GM12891 (cell line): ENCODE measurements at places on chromosomes 7 and 10.
A peak's percentile ranks its signal among the peaks of the same experiment; 100 is the strongest.

GRCh38 chr10:49600046-49600445 is 10.1 kb upstream of the SLC18A3 start:
- no peak for DNase-seq

DNA sequence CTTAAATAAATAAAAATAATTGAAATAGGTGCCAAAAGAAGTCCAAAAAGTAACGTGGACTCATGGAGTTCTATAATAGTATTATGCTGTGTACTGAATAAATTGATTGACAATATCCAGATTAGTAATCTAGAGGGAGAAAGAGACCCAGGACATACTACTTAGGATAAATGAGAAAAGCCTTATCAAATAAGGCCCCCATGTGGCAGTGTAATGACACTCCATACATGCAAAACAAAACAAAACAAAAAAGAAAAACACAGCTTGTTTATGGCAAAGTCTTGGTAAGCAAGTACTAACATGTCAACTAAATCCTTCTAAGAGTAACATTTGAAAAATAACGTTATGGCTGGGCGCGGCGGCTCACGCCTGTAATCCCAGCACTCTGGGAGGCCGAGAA is 3.6 kb upstream of the RUNDC3B start:
- DNase-seq: no peak

GRCh38 chr7:66847879-66848790 is 72.9 kb upstream of the TMEM248 start:
- no peak for DNase-seq

- DNase-seq: no peak
Measured at GRCh38 chr7:80324032-80324431, 187.8 kb downstream of the GNAT3 start.

DNA sequence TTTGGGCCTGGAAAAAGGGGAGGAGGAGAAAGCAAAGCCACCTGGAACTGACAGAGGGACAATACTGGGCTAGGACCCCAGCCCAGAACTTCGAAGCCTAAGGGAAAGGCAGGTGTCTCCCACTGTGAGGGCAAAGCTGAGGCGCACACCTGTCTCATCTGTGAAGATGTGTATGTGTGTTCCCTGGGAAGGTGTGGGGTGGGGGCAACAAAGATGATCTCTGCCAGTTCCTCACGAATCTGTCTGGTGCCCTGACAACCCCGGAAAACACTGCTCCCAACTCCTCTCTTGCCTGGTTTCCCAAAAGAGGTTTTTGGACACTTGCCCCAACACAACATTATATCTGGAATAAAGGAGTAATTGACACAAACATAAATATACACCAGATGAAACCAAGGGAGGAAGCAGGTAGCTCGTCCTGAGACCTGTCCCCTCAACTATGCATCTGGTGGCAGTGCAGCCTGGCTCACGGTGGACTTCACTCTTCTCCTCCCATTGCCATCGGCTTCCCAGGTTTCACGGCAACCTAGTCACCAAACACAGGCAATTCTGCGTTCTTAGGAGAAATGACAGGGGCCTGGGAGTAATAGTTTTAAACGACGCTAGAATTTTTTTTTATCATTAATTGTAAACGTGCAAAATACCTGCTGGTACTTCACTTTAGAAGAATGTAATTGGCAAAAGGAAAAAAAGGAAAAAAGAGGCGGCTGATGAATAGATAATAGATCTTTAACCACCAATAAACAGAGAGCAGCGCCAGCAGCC is 1.7 kb upstream of the EMX2 start:
- DNase-seq: no peak

GRCh38 chr7:110974441-110974840 is 116.5 kb upstream of the LRRN3 start:
- DNase-seq: no peak

GRCh38 chr10:106652279-106652678 is 512.2 kb downstream of the SORCS1 start:
- no peak for DNase-seq

DNA sequence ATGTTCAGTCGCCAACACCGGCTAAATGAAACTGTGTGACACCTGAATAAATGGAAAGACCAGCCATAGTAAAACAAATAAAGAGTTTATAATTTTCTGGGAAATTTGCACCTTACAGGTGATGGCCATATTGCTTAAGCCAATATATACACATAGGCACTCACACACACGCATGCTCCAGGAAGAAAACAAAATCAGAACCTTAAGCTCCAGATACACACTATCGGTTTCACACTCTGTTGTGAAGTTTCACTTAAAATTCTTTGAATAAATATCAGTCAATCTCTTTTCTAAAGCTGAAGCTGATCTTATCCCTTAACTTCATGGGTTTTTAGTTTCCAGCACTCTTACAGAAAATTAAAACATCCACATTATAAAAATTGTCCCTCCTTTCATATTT is 226.7 kb upstream of the MDFIC start:
- DNase-seq: no peak

- DNase-seq: no peak
Measured at GRCh38 chr7:131021460-131021859, 287.5 kb upstream of the KLF14 start.

GRCh38 chr10:91299999-91300575 is 79.6 kb downstream of the PCGF5 start:
- DNase-seq: no peak

- peak; percentile 39 for DNase-seq
Measured at GRCh38 chr10:97648562-97649404, 8.3 kb downstream of the PI4K2A start.

DNA sequence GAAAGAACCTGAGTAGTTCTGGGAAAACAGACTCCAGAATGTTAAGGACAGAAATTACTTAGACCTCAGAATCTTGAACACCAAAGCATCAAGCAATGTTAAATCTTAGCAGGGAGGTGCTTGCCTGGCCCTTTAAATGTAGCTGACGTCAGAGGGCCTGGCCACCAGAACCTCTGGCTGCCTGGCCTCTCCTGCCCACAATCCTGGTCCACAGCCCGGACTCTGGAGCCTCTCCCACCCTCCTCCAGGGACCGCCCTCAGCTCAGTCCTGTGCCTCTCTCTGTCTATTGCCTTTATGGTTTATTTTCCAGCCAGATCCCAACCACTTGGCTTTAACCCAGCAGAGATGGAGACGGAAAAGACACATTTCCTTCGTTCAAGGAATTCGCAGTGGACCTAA is 42.2 kb upstream of the EGR2 start:
- DNase-seq: no peak

GRCh38 chr7:36448781-36449379 is 59.2 kb downstream of the ANLN start:
- DNase-seq: no peak

- DNase-seq: no peak
Measured at GRCh38 chr7:53119514-53119941, 84.1 kb downstream of the POM121L12 start.

DNA sequence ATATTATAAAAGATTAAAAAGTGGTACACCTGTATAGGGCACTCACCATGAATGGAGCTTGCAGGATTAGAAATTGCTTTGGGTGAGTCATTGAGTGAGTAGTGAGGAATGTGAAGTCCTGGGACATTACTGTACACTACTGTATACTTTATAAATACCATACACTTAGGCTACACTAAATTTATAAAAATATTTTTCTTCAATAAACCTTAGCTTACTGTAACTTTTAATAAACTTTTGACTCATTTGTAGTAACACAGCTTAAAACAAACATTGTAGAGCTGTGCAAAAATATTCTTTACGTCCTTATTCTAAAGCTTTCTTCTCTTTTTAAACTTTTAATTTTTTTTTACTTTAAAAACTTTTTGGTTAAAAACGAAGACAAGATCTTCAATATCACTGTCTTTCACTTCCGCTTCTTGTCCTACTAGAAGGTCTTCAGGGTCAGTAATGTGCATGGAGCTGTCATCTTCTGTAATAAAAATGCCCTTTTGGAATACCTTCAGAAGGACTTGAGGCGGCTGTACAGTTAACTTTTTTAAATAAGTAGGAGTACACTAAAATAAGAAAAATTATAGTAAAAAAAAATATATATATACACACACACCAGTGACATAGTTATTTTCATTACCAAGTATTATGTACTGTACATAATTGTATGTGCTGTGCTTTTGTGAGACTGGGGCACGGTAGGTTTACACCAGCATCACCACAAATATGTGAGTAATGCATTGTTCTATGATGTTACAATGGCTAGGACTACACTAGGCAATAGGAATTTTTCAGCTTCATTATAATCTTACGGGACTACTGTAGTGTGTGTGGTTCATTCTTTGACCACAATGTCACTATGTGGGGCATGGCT is 3.5 kb downstream of the STK31 start:
- no peak for DNase-seq

DNA sequence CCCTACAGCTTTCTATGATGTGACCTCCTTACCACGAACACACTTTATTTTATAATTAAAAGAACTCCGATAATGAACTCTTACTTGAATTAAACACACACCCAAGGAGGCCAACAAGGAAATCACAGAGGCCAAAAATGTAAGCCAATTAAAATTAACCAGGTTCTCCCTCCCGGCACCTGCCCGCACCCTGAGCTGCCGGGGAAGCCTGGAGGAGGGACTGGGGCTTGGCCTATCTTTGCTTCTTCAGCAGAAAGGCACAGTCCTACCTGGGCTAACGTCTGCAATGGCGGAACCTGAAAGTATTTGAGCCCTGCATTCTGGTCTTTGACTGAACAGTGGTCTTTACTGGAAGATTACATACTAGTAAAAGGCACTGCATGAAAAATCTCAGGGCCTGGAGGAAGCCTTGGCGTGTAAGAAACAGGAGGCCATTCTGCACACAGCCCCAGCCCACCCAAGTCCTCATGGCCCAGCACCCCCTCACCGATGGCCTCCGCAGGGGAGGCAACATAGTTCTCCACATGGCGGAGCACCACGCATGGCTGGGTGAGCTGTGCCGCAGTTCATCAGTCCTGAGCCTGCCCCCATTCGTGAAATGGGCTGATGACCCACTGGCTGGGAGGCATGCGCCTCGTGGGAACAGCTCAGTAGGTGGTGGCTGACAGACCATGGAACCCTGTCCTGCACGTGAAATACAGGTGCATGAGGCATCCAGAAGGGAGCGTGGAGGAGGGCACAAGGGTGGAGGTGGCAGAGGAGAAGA is 173.8 kb downstream of the PARD3 start:
- DNase-seq: no peak

DNA sequence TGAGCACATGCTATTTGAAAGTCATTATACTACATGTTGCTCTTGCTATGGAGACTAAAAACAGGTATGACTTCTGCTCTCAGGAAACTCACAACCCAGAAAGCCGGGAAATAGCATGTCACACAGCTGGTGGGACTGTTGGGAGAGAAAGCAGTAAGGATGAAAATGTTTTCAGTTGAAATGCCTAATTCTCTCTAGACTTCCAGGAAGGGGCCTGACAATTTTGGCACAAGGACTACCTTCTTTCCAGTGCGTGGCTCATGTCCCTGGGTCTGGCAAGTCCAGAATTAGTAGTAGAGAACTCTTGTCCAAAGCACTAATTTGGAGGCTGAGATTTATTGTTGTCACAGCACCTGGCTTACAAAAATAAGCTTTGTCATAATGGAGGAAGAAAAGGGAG is 567.6 kb downstream of the LRMDA start:
- DNase-seq: no peak

- no peak for DNase-seq
Measured at GRCh38 chr10:955820-956217, 24.3 kb upstream of the LARP4B start.

DNA sequence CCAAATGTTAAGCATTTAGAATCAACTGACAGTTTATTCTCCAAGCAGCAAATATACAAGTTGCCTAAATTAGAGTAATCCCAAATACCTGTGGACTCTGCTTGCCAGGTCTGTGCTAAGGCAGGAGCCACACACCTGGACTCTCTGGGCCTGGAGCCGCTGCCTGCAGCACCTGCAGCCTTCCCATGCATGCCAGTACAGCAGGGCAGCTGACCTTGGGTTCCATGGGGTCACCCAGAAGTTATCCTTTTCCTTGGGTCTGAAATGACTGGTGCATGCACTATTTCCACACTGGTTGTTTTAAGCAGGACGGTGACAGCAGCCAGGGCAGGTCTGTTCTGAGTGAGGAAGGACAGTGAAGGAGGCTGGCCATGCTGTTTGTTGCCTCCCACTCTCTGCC is 573.2 kb downstream of the GLRX3 start:
- no peak for DNase-seq

GRCh38 chr10:122152544-122152943 is 118.6 kb upstream of the BTBD16 start:
- DNase-seq: no peak

- DNase-seq: no peak
Measured at GRCh38 chr10:3978174-3978573, 193.2 kb upstream of the KLF6 start.

DNA sequence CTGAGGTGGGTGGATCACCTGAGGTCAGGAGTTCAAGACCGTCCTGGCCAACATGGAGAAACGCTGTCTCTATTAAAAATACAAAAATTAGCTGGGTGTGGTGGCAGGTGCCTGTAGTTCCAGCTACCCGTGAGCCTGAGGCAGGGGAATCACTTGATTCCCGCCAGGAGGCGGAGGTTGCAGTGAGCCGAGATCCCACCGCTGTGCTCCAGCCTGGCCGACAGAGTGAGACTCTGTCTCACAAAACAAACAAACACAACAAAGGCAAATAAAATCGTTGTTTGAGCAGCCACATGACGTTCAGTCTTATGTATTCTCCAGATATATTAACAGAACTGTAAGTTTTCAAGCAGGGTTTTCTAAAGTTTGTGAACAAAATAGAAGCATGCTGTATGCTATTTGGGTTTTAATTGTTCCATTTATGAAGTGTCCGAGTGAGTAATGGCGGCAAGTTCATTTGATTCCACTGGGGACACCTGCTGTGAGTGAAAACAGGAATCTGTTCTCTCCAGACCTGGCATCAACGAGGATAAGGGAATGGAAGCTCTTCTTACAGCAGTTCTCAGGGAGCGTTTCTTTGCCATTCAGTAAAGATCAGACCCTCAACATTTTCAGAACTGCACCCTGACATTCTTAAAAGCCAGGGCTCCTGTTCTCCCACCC is 122.5 kb upstream of the PITRM1 start:
- DNase-seq: no peak

GRCh38 chr7:81960026-81960425 is 190.2 kb upstream of the HGF start:
- no peak for DNase-seq

GRCh38 chr10:76576276-76576962 is 1061.2 kb downstream of the KCNMA1 start:
- no peak for DNase-seq

GRCh38 chr7:64888901-64889685 is 14.0 kb upstream of the ZNF273 start:
- DNase-seq: no peak

DNA sequence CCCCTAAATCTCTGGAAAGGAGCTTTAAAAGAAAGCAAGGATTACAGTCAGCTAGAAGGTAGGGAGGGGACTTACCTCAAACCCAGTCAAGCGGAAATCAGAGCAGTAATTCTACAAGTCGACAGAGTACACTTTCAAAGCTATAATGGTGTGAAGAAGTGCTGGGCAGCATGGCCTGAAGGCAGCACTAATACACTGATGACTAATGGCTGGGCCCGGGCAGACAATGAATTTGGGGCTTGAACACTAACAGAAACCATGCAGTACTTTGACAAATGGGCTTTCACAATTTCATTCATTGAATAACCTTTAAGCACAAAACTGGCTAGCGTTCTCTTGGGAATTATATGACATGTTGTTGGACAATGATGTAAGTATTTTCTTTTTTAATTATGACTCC is 4.7 kb downstream of the GLI3 start:
- no peak for DNase-seq

GRCh38 chr7:16954321-16954720 is 72.5 kb upstream of the AGR3 start:
- no peak for DNase-seq
